ENCODE measurements at places on chromosomes 16 and 17. TPM values are rescaled to one million over a fixed set of nuclear protein-coding genes. Genes with fewer than 3 reads are reported as not detected.
A peak's percentile ranks its signal among the peaks of the same experiment; 100 is the strongest.

GRCh38 chr17:42591411-42591810, 13.9 kb upstream of the PSMC3IP start:
- no peak for DNase-seq

DNA sequence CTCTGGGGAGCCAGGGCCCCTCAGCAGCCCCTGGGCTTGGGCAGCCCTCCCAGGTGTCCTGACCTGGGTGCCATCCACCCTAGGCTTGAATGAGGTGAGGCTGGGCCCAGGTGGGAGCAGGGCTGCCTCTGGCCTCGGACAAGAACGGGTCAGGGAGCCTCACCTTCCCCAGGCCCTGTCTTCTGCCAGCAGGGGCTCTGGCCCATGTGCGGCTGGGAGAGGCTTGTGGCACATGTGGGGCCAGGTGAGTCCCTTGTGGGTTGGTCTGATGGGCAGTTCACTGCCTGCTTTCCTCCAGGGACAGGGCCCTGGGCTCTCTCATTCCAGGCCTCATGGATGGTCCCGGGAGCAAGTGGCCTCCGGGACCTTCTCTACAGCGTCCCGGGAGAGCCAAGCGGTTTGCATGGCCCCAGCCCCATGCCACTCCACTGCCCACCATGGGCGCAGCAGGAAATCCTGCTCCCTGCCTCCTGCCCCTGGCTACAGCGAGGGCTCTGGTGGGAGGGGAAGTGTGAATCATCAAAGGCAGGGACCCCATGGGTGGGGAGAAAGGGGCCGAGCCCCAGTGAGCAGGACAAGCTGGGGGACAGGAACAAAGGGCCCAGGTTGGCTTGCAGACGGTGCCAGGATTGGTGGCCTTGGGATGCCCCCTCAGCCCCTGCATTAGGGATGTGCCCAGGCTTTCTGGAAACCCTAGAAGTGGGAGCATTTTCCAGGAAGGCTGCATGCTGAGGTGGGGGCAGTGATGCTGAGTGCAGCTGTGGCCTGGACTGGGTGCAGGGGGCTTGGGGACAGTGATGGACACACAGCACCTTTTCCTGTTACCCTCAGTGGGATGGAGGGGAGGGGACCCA, 12.2 kb downstream of the VASN start:
- DNase-seq, result peak; percentile 52

Gene BEAN1
- not detected for polyA plus RNA-seq

Gene SALL1
- polyA plus RNA-seq, result not detected

GRCh38 chr17:73642659-73643000, 1.6 kb downstream of the SDK2 start:
- no peak for DNase-seq

GRCh38 chr16:88541831-88542616, 28.2 kb upstream of the ZC3H18 start:
- peak; percentile 10 for DNase-seq

DNA sequence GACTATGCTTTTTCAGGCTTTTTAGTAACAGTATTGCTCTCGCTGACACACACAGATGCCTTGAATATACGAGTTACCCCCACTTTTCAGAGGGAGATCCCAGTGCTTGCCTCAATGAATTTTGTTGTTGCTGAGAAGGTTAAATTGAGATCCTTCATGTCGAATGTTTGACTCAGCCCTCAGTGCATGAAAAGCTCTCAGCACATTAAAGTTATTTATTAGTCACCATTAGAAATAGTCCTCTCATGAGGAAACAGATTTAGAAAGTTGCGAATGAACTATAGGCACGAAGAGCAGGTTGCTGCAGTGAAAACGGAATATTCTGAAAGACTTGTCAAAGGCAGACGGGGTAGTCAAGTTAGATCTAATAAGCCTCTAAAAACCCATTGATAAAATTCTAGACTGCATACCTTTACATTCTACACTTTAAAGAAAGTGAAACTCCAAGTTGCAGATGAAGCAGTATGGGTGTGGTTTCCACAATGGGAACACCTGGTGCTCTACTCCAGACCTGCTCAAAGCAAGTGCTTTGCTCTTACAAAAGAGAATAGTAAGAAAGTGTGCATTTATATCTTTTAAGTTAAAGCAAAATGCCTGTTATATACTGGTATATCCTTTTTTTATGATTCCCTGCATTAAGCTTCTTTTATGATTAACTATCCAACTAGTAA, 238.1 kb downstream of the MAF start:
- DNase-seq, result no peak

Gene HOXB2
- 1.9 TPM for polyA plus RNA-seq

GRCh38 chr16:66495440-66495839, 54.5 kb downstream of the TK2 start:
- no peak for DNase-seq

Gene PRKCB
- polyA plus RNA-seq, result 0.23 TPM

DNA sequence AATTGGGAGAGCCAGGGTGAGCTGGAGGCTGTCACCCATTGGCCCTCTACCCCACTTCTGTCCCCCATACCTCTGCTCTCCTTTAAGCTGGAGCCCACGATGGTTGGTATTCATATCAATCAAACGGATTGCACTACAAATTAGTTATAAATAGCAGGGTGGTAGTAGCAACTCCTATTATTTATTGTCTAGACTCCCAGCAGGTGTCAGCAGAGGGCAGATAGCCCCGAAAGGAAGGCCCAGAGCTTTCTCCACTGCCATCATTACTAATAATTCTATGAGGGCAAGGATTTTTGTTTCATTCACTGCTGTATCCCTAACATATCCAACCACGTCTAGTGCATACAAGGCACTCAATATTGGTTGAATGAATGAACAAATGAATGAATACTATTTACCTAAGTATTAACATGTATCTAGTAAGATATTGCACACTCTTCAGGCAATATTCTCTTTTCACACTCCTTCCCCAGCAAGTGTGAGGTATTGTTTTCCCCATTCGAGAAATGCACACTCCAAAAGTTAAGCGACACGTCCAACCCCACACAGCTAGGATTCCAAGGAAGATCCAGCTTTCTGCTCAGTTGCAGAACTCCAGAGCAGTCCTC, 6.3 kb downstream of the C17orf50 start:
- DNase-seq, result peak; percentile 81

Gene PEMT
- 49.8 TPM for polyA plus RNA-seq

DNA sequence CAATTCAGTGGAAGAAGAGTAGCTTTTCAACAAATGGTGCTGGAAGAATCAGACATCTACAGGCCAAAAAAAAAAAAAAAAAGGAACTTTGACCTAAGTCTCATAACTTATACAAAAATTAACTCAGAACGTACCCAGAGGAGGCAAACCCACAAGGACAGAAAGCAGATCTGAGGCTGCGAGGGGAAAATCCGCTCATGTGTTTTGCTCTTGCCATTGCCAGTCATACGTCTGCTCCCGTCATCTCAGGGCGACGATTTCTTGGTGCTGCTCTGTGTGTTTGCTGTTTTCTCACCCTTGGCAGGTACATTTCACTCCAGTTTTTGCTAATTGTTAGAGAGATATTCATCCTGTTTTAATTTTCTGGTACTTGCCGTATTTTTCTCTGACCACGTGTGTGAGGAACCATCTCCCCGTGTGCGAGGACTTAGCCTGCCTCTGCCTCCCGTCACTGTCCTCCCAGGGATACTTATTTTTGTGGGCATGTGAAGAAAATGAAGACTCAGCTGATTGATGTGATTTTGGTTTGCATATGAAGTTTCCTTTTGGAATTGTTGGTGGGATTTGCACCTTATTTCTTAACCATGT, 33.4 kb upstream of the ACSF3 start:
- DNase-seq, result no peak

Gene TMC5
- not detected for polyA plus RNA-seq

- no peak for DNase-seq
These were observed 173.8 kb upstream of the IRX3 start for GRCh38 chr16:54460263-54460860.

DNA sequence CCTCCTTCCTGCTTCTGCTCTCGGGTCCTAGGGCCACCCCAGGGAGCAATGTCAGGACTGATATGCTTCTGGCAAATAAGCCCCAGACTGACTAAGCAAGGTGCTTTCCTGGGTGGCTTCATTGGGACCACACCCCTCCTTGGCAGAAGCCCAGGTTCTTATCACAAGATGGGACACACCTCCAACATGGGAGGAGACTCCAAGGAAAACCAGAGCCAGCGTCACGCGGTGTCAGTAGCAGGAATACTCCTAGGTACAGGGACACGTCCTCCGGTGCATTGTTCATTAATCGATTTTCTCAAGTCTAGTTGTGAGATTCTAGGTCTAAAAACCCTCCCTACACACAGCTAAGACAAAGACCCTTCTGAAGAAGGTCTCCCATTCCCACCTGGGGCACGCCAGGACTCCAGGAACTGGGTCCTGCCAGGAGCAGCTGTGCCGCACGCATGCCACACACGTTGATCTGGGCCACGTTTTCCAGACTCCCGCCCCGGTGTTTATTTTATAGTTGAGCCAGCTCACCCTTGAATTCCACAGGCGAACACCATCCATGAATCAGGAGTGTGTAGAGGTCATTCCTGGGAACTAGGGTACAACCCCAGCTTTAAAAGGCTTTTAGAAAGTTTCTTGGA, 30.8 kb downstream of the FA2H start:
- DNase-seq, result no peak

DNA sequence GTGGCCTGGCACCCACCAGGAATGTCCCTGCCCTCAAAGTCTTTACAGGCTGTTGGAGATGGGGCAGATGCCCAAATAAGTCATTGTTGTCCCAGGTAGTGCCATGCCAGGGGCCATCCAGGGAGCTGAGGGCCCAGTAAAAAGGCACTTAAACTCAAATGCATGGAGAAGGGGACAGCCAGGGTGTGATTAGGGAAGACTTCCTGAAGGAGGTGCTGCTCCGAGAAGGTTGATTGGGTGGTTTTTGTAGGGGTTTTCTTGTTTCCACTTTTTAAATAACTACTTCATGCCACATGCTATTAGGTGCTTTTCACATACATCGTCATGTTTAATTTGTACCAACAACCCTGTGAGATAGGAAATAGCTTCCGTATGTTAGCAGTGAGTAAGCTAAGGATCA, 66.9 kb downstream of the RAI1 start:
- DNase-seq, result no peak

DNA sequence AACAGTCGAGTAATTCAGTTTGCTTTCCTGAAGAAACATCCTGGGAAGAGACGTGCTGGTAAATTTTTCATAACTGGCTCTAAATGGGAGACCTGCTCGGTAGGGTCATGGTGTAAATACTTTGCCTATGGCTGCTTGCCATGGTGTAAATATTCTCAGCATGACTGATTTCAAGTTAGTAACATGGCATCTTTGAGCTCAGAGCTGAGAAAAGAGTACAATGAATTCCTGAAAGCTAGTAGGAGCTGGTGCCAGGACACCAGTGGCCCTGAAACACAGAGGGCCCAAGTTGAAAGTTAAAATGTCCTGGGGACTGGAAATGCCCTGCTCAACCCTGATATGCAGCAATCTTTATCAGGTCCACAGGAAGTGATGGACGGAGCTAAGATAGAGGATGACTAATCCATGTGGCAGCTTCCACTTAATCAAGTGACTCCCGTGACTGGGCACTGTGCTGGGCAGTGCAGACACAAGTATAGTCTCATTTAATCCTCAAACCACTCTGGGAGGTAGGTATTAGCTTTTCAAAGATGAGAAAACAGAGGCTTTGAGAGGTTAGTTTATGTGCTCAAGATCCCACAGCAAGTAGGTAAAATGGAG, 130.1 kb upstream of the ADAMTS18 start:
- DNase-seq, result no peak

Gene NPIPB2
- 4.7 TPM for polyA plus RNA-seq

- DNase-seq, result no peak
These were observed 45.3 kb downstream of the REXO5 start for GRCh38 chr16:20851601-20852000.

Gene TBC1D3L
- polyA plus RNA-seq, result 15.8 TPM

DNA sequence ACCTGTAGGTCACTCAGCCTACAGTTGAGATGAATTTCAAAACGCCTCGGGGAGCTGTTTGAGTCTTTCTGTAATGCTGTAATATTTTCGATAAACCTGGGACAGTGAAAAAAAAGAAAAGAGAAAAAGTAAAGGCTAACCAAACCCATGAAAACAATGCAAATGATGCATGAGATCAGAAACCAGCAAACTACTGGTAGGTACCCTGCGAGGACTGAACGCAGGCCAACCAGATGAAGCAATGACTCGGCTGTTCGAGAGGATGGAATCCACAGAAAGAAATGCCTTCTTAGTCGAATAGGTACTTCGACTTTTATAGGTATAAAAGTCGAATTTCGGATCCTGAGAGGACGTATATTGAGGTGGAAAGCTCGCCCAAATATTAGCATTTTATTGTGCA, 509 bp upstream of the ATAD5 start:
- DNase-seq, result peak; percentile 30

- no peak for DNase-seq
These were observed 72.4 kb upstream of the CPHXL start for GRCh38 chr16:75798714-75799113.

Gene FZD2
- polyA plus RNA-seq, result 35.1 TPM

Gene ABI3
- 2.8 TPM for polyA plus RNA-seq

DNA sequence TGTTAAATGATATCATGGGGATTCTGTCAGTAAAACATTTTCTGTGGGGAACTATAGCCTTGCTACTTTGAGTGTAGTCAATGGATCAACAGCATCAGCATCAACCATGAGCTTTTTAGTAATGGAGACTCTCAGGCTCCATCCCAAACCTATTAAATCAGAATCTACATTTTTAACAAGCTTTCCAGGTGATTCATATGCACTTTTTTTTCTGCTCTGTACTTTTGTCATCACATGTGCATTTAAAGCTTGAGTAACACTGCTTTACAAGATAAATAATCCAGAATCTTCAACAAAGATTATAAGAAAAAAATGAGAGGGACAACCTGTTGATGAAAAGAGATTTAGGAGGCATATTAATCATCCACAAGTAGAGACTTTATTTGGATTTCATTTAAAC, 23.5 kb downstream of the NUP93 start:
- DNase-seq, result no peak

GRCh38 chr16:71894229-71894920, 956 bp upstream of the IST1 start:
- DNase-seq, result peak; percentile 37

GRCh38 chr16:50642349-50642748, 38.8 kb downstream of the SNX20 start:
- no peak for DNase-seq

Gene CAPNS2
- 0.24 TPM for polyA plus RNA-seq

GRCh38 chr16:63129411-63130125, 1093.3 kb upstream of the CDH8 start:
- DNase-seq, result no peak

DNA sequence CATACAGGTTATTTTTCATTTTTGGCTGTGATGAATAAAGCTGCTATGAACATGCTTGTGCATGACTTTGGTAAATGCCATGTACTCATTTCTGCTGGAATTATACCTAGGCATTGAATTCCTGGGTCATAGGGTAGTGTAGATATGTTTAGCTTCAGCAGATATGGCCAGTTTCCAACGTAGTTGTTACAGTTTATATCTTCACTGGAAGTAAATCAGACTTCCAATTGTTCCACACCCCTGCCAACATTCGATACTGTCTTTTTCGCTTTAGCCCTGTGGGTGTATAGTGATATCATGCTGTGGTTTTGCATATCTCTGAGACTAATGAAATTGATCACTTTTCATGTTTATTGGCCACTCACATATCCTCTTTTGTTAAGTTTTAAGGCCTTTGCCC, 50.4 kb downstream of the ARHGAP27 start:
- DNase-seq, result no peak

GRCh38 chr17:71313866-71314265, 807.0 kb upstream of the SOX9 start:
- DNase-seq, result no peak
